ENCODE measurements at places on chromosomes 5 and 9.

DNA sequence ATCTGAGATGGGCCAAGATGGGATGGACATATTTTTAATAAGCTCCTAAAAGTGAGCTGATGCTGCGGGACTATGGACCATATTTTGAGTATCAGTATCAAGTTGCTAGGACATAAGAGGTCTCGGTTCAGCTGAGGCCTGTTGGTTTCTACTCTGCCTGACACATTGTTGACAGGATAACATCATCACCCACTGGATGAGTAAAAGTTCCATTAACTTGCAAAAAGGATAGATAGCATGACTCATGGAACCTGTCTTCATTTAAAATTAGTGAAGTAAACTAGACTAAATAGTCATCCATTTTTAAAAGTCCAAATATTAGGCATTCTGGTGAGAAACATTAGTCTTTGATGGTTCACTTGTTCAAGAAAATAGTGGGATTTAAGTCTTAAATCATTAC lies 33.3 kb downstream of the PARP8 start:
- H3K36me3 ChIP-seq: peaks cover 16% of the 10 kb centered on the region
- H3K4me3 ChIP-seq: no peak overlapping the region
- H3K4me1 ChIP-seq: peaks cover 57% of the 10 kb centered on the region
- no peaks in the 10 kb centered on the region for H3K27me3 ChIP-seq

DNA sequence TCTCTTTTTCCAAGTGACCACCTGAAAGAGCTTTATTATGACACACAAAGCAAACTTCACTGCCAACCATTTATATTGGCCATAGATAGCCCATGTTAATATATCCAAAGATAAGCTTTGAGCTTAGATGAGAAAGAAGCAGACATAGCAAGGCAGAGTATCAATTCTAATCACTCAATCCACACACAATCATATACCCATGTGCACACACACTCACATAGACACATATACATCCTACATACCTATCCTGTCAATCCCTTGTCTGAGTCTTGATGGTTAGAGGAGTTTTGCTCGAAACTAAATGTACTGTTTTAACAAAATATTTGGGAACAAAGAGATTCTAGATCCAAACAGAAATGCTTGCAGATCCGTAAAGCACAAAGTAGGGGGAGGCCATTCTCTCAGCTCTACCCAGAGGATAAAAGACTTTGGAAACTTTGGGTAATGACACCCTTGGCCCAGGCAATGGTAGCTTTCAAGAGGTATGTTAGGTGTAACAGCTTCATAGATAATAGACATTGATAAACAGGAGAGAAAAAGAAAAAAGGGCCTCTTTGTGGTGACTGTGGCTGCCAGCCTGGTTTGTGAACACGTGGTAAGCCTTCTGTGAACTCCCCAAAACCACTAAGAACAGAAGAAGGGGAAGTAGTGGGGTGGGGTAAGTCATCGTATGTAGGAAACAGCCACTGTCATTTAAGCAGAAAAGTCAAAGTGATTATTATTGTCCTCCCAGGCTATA lies 121.6 kb downstream of the TLR4 start:
- H3K36me3 ChIP-seq: no peaks in the 10 kb centered on the region
- H3K27me3 ChIP-seq: peaks cover 27% of the 10 kb centered on the region
- H3K27ac ChIP-seq: no peak overlapping the region
- peaks cover 19% of the 10 kb centered on the region for H3K4me1 ChIP-seq

DNA sequence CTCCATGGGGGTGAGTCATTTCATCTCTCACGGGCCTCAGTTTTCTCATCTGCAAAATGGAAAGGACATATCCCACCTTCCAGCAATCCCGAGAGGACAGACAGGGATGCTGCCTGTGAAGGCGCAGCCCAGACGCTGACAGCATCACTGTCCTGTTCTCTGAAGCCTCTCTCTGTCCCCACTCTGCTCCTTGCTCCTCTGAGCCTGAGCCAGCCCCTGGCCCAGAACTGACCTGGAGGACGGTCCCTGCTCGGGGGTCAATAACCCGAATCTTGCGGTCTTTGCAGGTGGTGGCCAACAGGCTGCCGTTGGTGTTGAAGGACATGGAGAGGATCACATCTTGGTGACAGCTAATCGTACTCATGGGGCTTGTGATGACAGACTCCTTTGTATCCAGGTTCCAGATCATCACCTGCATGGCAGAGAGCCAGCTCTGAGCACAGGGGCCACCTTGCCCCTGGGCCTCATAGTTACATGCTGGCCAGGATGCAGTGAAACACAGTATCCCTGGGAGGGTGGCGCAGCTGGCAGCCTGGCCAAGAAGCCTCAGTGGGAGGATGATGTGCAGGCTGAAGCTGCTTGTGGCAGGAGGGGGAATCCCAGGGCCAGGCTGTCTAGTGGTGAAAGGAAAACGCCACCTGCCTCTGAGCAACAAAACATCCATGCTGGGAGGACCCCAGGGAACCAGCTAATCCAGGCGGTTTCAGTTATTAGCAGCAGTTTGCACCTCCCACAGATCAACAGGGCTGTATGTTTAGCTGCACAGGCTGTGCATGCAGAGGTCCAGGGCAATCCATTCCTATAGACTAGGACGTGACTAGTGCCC lies 14.0 kb upstream of the TRIM14 start:
- H3K36me3 ChIP-seq: no peaks in the 10 kb centered on the region
- no peaks in the 10 kb centered on the region for H3K27me3 ChIP-seq
- H3K4me1 ChIP-seq: peaks cover 34% of the 10 kb centered on the region
- H3K27ac ChIP-seq: no peak overlapping the region
- DNase-seq: no peak

DNA sequence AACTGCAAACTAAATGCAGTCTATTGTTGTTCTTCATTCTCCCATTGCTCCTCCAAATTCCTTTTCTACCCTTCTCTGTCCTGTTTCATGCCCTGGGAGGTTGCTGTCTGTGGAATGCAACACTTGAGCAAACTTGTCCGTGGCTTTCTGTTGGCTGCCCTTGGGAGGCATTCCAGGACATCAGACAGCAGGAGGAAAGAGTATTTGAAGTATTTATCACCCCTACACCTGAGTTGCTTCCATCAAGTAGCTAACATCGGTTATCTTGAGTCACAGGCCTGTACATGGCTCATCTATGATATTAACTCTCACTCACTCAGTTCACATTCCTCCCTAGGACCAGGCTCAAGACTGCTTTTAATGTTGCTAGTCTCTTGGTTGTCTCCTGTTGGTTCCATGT lies 803.4 kb upstream of the CDH6 start:
- no peaks in the 10 kb centered on the region for H3K27me3 ChIP-seq
- no peaks in the 10 kb centered on the region for H3K4me1 ChIP-seq
- no peak overlapping the region for H3K4me3 ChIP-seq
- no peak overlapping the region for H3K27ac ChIP-seq
- H3K36me3 ChIP-seq: no peaks in the 10 kb centered on the region

DNA sequence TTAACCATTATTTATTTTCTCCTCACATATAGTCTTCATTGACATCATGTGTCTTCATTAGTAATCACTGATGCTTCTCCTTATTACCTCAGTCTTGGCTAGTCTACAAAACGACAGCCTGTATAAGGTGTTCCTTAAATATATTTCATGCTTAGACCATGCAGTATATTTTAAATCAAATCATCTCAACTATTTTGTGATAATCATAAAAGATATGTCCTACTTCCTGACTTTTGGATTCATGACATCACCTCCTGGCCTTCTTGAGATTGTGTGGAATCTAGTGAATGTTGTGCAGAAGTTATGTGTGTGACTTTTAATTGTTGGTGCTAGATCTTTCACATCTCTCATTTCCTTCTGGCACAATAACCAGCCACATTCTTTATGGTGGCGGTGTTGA lies 1339.3 kb upstream of the C9orf72 start:
- H3K36me3 ChIP-seq: no peaks in the 10 kb centered on the region
- no peak overlapping the region for H3K27ac ChIP-seq

DNA sequence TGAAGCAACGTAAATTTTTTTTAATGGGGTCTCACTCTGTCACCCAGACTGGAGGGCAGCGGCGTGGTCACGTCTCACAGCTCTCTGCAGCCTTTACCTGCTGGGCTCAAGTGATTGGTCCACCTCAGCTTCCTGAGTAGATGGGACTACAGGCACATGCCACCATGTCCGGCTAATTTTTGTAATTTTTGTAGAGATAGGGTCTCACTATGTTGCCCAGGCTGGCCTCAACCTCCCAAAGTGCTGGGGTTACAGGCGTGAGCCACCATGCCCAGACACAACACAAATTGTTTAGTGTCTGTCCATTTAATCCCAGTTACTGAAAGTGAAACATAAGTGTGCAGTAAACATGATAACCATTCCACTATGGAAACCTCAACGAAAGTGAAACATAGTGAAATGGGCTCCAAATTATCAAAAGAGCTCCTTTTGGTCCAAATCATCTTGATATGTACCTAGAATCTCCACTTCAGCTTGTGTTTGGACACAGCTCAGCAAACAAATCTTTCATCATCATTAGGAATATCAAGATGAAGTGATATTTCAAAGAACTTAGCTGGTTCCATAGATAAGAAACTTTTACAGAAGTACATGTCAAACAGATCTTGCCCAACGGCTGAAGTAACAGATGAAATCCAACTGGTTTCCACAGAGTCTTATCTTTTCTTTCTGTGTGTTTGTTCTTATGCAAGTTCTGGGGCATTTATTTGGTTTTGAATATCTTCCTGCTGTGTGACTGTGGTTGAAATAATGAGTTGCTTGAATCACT lies 41.2 kb upstream of the PLPP1 start:
- no peaks in the 10 kb centered on the region for H3K36me3 ChIP-seq
- no peaks in the 10 kb centered on the region for H3K4me1 ChIP-seq
- DNase-seq: no peak
- no peak overlapping the region for H3K27ac ChIP-seq
- H3K4me3 ChIP-seq: no peak overlapping the region

GRCh38 chr5:60972231-60972630 lies 27.2 kb downstream of the NDUFAF2 start:
- H3K4me3 ChIP-seq: no peak overlapping the region
- H3K27ac ChIP-seq: peak overlapping the region; percentile 25
- DNase-seq: peak; percentile 24
- peaks cover 5% of the 10 kb centered on the region for H3K4me1 ChIP-seq

DNA sequence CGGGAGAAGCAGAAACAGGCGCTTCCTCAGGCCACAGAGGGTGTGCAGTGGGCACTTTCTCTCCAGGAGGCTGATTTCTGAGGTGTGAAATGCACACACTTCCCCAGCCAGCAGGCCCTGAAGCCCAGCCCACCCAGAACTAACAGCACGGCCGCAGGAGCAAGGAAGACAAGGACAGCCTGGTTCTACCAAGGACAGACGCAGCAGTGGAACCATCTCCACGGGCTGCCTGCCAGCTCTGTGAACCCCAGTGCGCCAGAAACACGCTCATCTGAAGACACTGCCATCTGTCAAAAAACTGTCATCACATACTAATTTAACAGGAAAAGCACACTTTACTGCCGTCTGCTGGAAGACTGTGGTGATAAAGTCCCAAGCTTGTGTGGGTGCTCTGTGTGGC lies 40.7 kb downstream of the MAPK9 start:
- peaks cover 86% of the 10 kb centered on the region for H3K36me3 ChIP-seq
- no peaks in the 10 kb centered on the region for H3K27me3 ChIP-seq
- no peak overlapping the region for H3K27ac ChIP-seq
- no peak overlapping the region for H3K4me3 ChIP-seq

GRCh38 chr5:94910721-94911120 lies 292.3 kb downstream of the SLF1 start:
- no peaks in the 10 kb centered on the region for H3K4me1 ChIP-seq
- no peak overlapping the region for H3K27ac ChIP-seq
- no peak for DNase-seq
- H3K27me3 ChIP-seq: no peaks in the 10 kb centered on the region
- no peaks in the 10 kb centered on the region for H3K36me3 ChIP-seq

All from stimulated activated naive B cell treated with anti-CD40 and anti-IgM and Interleukin-4, amounts not matched to agents 10 μg/mL and 1 μg/mL and 100 μg/mL, for 72 hours (primary cell).